Posterior vena cava (tissue), 2 donors: ENCODE measurements at places on chromosomes 2 and 18. TPM values are rescaled to one million over a fixed set of nuclear protein-coding genes. Genes with fewer than 3 reads are reported as not detected.

- DNase-seq: no peak
These were observed 137.4 kb downstream of the INSIG2 start for GRCh38 chr2:118225666-118226065.

The POMC gene
- 2.2 TPM for total RNA-seq

GRCh38 chr18:78523850-78524249 lies 455.8 kb upstream of the SALL3 start:
- no peak for DNase-seq

- DNase-seq: no peak
These were observed 1403.6 kb downstream of the SUCLG1 start for GRCh38 chr2:83055376-83056010.

GRCh38 chr2:71154798-71155197 lies 24.4 kb downstream of the MPHOSPH10 start:
- DNase-seq: no peak

DNA sequence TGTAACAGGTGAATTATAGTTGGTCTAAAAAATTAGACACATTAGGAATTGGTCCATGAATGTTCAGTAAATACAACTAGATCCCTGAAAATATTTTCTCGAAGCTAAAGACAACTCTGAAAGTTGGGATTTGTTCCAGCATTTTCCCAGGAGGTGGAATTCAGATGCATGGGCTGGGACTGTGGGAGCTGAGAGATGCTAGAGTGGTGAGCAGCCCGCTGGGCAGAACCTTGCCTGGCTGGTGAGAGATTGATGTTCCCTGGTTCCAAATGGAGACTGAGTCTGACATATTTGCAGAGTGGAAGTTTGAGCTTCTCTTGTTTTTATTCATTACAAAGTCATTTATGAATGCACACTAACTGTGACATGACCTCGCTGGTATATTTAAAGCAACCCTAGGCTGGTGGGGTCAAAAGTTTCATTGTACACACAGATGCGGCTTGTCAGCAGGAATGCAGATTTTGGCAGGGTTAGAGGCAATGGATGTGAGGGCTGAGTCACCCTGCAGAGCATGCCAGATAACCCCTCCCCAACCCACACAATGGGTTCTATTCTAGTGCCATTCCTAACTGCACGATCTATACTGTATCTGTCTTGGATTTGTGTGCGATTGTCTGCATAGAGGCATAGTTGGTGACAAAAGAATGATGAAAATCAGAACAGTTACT lies 23.5 kb upstream of the TMEM178A start:
- no peak for DNase-seq

- DNase-seq: no peak
These were observed 99.3 kb downstream of the COPS8 start for GRCh38 chr2:237184919-237185552.

DNA sequence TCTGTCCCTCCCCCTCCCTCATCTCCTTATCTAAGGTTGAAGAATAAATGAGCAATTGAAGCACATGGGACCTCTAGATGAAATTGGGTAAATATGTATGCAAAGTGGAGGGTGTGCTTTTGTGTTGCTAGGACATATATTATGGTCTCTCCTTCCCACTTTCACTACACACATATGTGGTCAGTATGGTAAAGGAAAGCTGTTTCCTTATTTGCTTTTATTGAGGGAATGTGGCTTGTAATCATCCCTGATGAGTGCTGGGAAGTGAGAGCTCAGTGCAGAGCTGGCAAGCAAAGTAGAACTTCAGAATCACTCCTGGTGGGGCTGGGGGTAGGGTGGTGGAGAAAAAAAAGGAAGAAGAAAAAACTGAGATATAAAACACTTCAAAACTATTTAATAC lies 189.9 kb upstream of the ATP5MC3 start:
- DNase-seq: no peak

DNA sequence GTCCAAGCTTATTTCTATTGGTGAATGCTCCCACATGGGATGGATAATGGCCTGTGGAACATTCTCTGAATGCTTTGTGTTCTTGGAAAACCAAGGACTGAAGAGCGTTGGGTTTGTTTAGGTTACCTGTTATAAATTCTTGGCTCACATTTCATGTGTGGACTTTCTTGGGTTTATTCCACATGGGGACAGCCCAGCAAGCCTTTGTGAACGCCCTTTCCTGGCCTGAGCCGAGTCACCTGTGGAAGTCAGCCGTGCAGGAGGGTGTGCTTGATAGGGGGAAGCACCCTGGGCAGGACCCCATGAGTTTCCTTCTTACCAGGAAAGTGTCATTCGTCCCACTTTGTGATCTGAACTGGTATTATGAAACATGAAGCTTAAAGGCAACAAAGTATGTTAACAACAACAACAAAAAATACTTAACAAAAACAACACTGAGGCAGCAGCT lies 4.1 kb downstream of the RAB31 start:
- DNase-seq: no peak

The DPP10 gene
- total RNA-seq: not detected

The TMEM37 gene
- 8.0 TPM for total RNA-seq

- no peak for DNase-seq
These were observed 52.7 kb downstream of the TAF1B start for GRCh38 chr2:9895669-9896590.

The SUCLG1 gene
- 49.6 TPM for total RNA-seq

The SLC9A4 gene
- not detected for total RNA-seq

- DNase-seq: no peak
These were observed 27.9 kb downstream of the RMND5A start for GRCh38 chr2:86747711-86748639.

The PROM2 gene
- 2.2 TPM for total RNA-seq

DNA sequence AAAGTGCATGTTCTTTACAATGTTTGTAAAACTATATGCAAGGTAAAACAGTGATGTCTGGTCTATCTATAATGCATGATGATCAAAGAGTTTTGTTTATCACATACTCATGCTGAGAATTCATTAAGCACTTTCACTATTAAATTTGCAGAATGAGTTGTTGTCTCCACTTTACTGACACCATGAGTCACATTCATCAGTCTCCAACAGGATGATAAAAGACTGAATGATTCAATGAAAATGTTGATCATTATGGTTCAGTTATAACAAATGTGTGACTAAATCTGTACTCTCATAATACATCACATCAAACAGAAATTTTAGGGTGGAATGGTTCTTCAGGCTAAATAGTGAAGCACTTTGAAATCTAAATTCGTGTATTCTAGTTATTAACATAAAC lies 129.0 kb downstream of the ERBB4 start:
- no peak for DNase-seq

The TXNDC2 gene
- 0.19 TPM for total RNA-seq

DNA sequence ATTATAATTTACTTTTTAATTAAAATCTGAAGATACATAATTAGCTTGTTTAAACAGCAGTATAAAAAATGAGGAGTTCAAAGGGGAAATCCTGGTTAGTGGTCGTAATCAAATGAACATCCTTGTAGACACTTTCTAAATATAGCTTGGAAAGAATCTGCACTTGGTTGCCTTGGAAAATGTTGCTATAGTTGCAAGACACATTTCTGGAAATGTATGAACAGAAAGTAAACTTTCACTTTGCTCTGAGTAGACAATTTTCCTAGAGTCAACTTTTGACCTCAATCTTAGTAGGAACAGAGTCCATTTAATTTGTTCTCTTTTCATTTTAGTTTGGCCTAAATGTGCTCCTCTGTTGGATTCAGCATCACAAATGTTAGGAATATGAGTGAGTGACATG lies 38.3 kb downstream of the GCA start:
- DNase-seq: no peak

GRCh38 chr2:103287746-103288145 lies 525.9 kb downstream of the TMEM182 start:
- DNase-seq: no peak

The PER2 gene
- 16.8 TPM for total RNA-seq

DNA sequence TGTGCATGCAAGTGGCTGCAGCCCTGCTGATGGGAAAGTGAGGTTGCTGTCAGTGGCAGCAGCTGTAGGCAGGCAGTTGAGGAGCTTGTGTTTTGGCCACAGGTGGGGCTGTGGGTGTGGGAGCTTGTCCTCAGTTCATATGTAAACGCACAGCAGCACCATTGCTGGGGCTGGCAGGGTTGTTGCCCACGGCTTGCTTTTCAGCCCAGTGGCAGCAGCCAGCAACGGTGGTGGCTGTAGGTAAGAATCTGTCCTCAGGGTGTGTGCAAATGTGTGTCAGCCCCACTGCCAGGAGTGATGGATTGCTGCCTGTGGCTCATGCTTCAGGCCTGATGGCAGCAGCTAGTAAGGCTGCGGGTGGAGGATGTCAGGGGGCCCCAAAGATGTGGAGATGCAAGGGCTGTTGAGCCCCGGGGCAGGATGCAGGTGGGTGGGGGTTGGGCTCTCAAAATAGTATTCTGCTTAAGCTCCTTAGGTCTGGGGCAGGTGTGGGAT lies 141.3 kb upstream of the THUMPD2 start:
- no peak for DNase-seq

- DNase-seq: no peak
These were observed 167.4 kb downstream of the SPAG16 start for GRCh38 chr2:213451542-213452239.

- peak; percentile 82 for DNase-seq
These were observed 624 bp downstream of the ZNF516 start for GRCh38 chr18:76494231-76495005.

- DNase-seq: no peak
These were observed 68.7 kb downstream of the NBEAL1 start for GRCh38 chr2:203083328-203083727.

The GAL3ST2 gene
- not detected for total RNA-seq

- no peak for DNase-seq
These were observed 100.8 kb upstream of the TWIST2 start for GRCh38 chr2:238747114-238747513.

GRCh38 chr2:70596739-70597138 lies 43.1 kb upstream of the TGFA start:
- no peak for DNase-seq

The TCF4 gene
- 85.5 TPM for total RNA-seq

The POTEF gene
- total RNA-seq: not detected

- no peak for DNase-seq
These were observed 16.0 kb upstream of the TSPYL6 start for GRCh38 chr2:54271843-54272627.

- no peak for DNase-seq
These were observed 83.0 kb upstream of the SOX11 start for GRCh38 chr2:5609201-5609600.

The C1QL2 gene
- not detected for total RNA-seq

The HOXD11 gene
- 0.32 TPM for total RNA-seq

GRCh38 chr18:77014538-77014937 lies 118.0 kb downstream of the MBP start:
- no peak for DNase-seq

The VPS54 gene
- 22.9 TPM for total RNA-seq

GRCh38 chr2:158255257-158255656 lies 153.6 kb downstream of the UPP2 start:
- DNase-seq: no peak

The RAB11FIP5 gene
- total RNA-seq: 29.3 TPM

- no peak for DNase-seq
These were observed 729.0 kb downstream of the EPHA4 start for GRCh38 chr2:220842901-220843665.

The ARHGAP28 gene
- total RNA-seq: 15.6 TPM

DNA sequence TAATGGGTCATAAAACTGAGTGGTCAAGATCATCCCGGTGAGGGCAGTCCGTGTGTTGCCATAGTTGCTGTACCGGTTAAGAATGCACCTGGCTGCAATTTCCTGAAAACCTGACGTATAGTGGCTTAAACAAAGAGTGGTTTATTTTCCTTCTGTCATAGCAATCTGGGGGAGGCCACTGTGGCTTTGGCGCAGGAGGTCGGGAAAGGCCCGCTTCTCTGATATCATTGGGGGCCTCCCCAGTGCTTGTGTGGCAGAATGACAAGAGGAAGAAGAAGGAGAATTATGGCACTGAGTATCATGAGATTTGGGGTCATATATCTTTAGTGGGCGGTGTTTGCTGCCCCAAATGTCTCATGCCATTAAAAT lies 4.4 kb downstream of the C2orf92 start:
- no peak for DNase-seq

The MAL gene
- 1.0 TPM for total RNA-seq

- DNase-seq: no peak
These were observed 77.6 kb upstream of the NFU1 start for GRCh38 chr2:69514819-69515218.

GRCh38 chr18:35024965-35025364 lies 16.2 kb upstream of the MAPRE2 start:
- DNase-seq: peak; percentile 81

- no peak for DNase-seq
These were observed 27.4 kb upstream of the VRK2 start for GRCh38 chr2:58019229-58019628.
